ENCODE measurements at places on chromosomes 16 and 17.
A peak's percentile ranks its signal among the peaks of the same experiment; 100 is the strongest.

- no peak for DNase-seq
Measured at GRCh38 chr16:4494746-4495490, 18.7 kb downstream of the HMOX2 start.

DNA sequence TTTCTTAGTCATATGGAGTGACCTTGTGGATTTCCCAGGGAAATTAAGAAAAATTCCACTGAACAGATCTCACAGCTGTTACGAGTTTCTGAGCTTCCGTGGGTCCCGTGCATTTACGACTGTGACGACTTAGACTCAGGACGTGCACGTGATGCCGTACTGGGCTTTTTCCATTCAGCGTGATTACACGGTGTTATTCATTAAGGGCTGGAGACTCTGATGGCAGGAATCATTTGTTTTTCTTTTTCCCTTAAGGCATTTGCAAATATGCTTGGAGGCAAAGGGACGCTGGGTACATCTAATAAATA, 57.2 kb downstream of the TBC1D16 start:
- no peak for DNase-seq

GRCh38 chr16:23502466-23502865, 7.8 kb downstream of the GGA2 start:
- DNase-seq, result no peak

- DNase-seq, result no peak
Measured at GRCh38 chr16:81650982-81651562, 128.0 kb upstream of the PLCG2 start.

GRCh38 chr16:81421536-81421935, 23.1 kb upstream of the CMIP start:
- DNase-seq, result no peak

DNA sequence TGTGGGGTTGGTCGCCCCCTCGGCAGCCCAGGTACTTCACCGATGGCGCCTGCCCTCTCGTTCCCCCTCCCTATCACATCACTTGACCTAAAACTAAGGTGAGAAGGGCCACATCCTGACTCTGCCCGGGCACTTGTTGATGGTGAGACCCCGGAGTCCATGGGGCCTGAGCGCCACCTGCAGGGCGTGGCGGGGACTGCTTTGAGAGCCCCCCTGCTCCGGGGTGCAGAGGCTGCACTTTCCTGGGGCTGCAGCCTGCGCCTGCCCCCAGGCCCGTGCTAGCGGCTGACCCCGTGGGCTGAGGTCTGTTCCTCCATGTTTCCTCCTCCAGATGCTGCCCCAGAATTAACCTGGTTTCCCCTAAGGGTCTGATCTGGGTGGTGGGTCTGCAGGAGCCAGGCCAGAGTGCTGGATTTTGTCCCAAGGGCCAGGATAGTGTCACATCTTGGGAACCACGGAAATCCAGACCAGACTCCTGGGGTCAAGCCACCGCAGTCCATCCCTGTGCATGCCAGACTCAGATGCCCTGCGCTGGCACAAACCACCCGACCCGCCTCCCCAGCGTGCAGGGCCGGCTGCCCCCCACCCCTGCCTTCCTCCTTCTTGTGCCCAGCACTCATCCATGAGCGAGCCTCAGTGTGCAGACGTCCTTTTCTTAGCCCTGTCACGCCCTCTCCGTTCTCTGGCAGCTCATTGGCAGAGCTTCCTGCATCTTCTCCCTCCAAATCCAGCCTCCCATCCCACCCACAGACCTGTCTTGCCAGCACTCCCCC, 2.7 kb downstream of the NDUFAF8 start:
- DNase-seq, result peak; percentile 88

DNA sequence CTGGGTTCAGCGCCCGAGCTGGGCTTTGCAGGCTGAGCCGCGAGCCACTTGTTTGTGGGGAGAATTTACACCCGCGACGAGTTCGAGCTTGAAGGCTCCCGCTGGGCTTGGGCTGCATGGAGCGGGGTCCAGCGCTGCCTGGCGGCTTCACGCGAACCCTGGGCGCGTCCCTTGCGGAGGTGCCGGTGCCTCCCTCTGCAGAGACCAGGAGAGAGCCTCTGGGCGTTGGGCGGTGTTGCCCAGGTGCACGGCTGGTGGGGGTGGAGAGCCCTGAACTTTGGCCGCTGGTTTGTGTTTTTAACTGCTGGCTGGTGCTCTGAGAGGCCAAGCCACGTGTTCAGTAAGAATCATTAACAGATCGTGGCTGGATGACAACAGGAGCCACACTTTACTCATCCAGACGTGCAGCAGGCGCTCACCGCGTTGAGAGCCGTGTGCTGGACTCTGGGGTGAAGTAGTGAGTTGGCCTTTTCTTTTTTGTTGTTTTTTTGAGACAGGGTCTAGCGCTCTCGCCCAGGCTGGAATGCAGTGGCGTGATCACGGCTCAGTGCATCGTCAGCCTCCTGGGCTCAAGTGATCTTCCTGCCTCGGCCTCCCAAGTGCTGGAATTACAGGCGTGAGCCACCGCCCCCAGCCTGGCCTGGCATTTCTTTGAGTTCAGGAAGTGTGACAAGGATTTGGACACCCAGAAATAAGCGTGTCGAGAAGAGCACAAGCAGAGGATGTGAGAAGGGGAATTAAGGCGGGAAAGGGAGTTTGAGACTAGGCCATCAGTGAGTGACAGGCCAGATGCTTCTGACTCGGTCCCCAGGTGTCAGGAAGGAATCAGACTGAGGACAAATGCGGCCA, 827 bp downstream of the CDK10 start:
- DNase-seq, result no peak

DNA sequence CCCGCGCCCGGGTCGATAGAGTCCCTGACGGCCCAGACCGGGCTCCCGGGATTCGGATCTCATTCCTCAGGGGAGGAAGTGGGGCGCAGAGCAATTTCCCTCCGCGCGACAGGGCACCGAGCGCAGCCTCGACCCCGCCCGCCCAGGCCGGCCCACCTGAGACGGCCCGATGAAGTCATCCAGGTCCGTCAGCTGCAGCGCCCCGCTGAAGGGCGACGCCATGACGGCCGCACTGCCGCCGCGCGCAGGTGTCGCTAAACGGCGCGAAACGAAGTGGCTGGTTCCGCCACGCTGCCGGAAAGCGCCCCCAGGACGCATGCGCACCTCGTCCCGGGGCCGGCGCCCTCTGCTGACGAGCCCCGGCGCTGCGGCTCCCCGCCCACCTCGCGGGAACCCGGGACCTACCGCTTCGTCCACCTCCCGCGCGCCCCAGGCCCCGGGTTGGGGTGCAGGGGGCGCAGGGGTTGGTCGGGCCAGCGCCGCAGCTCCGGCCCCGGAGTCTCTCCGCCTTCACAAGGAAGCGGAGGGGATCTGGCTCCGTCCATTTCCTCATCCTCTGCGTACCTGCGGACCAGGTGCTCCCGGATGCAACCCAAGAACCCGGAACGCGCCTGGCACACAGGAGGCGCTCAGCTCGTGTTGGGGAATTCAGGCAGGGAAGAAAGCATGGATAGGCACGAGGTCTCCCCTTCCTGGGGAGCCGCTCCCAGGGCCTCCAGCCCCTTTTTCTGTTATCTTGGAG, at the start of gene CIAO3:
TSS of gene CIAO3 (minus strand) at position 234 of the 742 bp plus-strand sequence. CDS start at position 222, 12 bp downstream.
- peak; percentile 99 for DNase-seq

DNA sequence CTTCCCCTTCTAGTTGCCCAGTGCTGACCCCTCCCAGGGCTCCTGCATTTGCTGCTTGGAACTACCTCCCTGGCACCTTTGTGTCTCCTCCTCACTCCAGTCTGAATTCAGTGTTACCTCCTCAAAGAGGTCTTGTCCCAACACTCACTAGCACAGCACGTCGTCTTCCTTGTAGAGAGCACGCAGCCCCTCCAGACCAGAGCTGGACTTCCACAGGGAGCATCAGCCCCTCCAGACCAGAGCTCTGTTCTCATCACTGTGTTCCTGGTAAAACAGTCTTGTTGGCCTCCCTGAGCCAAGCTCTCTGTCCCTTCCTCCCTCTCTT, 27.8 kb upstream of the MGAT5B start:
- no peak for DNase-seq

DNA sequence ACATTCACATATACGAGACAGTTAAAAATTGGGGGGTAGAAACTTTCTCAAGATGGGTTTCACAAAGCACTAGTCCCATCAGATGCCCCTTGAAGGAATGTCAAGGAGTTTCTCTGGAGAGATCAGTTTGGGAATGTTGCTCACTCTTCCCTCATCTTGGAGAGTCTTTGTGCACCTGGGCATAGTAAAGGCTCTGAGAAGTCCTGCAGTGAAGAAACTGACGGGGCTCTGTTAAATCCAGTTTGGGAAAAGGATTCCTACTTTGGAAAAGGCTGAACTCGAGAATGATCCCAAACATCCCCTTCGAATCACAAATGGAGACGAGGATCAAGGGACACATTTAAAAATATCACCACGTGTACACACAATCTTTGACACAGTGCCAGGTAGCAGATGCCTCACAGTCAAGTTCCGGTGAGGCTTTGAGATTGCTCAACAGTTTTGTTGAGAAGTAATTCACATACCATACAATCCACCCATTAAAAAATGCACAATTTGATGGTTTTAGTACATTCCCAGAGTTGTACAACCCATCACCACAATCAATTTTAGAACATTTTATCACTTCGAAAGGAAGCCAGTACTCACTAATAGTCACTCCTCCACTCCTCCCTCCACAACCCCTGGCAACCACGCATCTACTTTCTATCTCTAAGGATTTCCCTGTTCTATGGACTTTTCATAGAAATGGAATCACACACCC, 203.4 kb upstream of the FOXF1 start:
- DNase-seq, result no peak

DNA sequence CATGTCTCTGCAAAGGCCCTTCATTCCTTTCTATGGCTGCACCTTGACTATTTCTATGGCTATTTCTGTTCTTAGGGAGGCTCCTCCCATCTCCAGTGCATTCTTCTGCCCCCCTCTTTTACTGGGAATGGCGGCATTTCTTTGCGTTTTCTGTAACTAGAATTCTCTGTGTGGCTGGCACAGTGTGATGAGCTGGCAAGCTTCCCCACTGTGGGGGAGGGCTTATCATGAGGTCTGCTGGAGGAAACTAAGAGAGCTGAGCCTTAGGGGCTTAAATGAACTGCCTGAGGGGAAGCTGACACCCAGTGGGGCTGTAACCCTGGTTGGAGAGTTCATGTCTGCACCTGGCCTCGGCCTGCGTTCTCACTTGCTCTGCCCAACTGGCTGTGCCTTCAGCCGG, 1.5 kb upstream of the CARD14 start:
- DNase-seq, result no peak
